ENCODE measurements at places on chromosomes 1 and 21.

DNA sequence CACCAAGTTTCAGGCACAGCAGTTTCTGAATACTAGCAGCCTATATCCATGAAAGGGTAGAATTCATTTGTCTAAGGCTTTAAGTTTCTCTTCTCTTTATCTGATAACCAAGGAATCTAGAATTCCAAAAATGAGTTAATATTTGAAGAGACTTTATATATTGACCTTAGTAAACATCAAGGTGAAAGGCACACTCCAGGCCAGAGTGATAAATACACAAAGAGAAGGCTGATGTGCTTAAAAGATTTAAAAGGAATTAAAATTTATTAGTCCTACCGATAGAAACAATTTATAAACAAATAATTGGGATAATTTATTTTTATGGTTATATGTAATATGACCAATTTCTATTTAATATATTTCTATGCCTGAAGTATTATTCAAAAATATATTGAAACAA lies 93.4 kb upstream of the DESI2 start:
- DNase-seq = no peak

DNA sequence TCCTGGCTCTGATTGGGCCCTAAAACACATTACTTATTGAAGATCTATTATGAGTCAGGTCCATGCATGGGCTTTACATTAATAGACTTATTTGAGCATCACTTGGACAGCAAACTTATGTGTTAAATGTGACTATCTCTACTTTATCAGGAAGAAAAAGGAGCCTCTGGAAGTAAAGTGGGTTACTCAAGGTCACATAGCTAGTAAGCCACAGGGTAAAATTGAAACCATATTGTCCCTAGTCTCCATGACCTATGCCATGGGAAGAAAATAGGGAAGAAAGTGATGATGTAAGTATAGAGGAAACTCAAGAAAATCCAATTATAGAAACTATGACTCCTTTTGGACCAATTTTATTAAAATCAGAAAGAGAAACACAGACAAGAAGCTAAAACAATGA lies 555.3 kb downstream of the NUF2 start:
- no peak for DNase-seq

DNA sequence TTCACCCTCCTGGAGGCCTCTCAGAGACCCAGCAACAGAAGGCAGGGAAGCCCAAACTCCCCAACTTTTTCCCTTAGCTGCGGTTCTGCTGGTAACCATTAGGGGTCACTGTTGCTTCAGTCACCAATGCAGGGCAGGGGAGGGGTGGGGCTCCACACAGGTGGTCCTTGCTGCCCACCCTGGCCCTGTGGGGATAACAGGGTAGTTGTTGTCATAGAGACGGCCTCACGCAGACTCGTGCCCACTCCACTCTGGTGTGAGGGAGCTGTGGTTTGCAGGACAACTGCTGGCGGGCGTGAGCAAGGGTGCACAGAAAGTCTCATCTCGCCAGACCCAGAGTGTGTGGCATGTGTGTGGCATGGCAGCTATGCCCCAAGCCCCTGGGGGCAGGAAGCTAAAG lies 19.9 kb downstream of the INSRR start:
- DNase-seq = peak; percentile 6

DNA sequence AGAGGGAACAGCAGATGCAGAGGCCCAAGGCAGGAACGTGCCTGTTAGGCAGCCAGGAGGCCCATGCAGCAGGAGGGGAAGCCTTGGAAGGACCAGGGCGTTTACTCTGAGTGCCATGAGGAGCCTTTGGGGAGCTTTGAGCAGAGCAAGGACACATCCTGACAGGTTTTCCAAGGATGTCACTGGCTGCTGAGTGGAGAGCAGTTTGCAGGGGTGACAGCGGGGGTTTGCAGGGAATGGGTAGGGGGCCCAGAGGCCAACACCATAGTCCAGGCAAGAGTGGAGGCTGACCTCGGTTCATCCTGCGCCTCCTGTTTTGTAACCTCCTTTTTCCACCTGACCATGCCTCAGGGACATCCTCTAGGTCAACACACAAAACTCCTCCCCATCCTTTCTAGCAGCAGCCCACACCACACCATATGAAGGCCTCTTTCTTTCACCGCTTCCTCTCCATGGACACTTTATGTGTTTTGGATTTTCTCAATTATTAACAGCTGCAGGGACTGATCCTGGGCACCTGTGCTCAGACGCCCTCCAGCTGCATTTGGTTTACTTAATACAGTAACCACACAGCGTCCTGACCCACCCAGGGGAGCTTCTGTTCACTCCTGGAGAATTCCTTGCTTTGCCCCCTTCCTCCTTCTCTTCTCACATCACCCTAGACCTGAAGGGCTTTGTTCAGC lies 528.5 kb downstream of the MATN1 start:
- DNase-seq = no peak

DNA sequence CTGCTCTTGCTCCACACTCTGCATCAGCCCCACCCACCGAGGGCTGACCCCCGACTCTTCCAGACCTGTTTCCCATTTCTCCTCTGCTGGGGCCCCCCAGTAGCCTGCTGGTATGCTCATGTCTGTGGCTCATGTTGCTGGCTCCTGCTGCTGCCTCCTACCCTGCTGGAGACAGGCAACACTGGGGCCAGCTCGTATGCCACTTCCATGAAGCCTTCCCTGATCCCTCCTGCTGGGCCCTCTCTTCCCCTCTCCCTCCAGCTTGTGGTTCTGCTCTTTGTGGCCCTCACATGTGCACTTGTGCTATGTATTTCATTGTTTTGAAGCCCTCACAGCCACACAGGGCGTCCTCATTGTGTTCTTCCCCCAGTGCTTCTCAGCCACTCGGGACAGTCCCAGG lies 40.5 kb downstream of the CNN3 start:
- no peak for DNase-seq

- peak; percentile 76 for DNase-seq
Measured at GRCh38 chr1:234893725-234894630, 234.7 kb downstream of the TOMM20 start.

GRCh38 chr1:161492827-161493226 lies 12.4 kb upstream of the FCGR2A start:
- DNase-seq = no peak

DNA sequence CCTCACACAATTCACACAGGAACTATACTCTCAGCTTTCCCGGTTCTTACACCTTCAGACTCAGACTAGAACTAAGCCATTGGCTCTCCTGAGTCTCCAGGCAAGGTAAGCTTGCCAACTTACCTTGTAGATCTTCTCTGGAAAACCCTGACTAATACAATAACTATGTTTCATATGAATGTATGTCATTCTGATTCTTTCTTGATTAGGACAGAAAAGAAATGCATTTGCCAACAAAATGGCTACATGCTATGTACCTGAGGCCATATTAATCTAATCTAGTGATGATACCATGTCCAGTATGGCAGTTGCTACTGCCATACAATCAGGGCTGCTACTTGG lies 9.8 kb upstream of the ZSWIM5 start:
- DNase-seq = no peak

GRCh38 chr1:156177919-156178654 lies 15.8 kb upstream of the SLC25A44 start:
- no peak for DNase-seq

DNA sequence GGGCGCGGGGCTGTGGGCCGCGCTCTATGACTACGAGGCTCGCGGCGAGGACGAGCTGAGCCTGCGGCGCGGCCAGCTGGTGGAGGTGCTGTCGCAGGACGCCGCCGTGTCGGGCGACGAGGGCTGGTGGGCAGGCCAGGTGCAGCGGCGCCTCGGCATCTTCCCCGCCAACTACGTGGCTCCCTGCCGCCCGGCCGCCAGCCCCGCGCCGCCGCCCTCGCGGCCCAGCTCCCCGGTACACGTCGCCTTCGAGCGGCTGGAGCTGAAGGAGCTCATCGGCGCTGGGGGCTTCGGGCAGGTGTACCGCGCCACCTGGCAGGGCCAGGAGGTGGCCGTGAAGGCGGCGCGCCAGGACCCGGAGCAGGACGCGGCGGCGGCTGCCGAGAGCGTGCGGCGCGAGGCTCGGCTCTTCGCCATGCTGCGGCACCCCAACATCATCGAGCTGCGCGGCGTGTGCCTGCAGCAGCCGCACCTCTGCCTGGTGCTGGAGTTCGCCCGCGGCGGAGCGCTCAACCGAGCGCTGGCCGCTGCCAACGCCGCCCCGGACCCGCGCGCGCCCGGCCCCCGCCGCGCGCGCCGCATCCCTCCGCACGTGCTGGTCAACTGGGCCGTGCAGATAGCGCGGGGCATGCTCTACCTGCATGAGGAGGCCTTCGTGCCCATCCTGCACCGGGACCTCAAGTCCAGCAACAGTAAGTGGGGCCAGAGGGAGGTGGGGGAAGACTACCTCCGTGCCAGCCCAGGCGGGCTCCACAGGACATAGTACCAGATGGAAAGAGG lies 808 bp downstream of the MAP3K21 start:
- no peak for DNase-seq

DNA sequence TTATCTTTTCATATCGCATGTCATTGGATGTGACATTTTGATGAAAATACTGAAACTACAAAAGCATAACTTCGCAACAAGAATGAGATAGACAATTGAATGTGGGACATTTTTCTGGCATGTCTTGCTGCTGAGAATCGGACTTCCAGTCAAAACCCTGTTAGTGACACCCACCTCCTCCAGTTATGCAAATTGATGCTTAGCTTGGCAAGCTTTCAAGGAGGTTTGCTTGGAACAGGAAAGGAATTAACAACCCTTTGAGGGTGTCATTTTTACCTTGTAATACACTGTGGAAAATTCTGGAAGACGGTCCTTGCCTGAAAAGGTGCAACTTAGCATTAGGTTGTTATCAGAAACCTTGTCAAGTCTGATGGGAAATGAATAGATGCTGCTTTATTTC lies 38.8 kb upstream of the FAM3B start:
- DNase-seq = no peak

- DNase-seq = no peak
Measured at GRCh38 chr1:65615859-65616258, 176.8 kb upstream of the PDE4B start.

GRCh38 chr1:89919174-89919573 lies 75.7 kb upstream of the ZNF326 start:
- DNase-seq = no peak

- DNase-seq = no peak
Measured at GRCh38 chr1:75712306-75712705, 12.2 kb upstream of the ACADM start.

DNA sequence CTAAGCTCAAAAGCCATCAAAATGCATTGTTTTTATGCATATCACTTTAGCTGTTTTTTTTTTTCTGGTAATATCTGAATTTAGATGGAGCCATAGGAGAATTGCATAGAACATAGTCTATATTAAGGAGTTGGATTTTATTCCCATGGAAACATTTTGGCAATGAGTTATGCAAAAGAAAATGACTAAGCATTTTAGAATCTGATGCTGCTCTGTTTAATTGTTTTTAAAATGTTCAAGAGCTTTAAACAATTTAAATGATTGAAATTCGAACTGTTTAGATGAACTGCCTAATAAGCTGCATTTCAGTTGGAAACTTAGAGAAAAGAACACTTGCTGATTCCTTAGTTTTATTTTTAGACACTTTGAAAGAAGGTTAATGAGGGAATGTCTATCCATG lies 1531.5 kb upstream of the B3GALT2 start:
- DNase-seq = no peak

- DNase-seq = no peak
Measured at GRCh38 chr1:28718586-28719331, 18.0 kb upstream of the YTHDF2 start.

DNA sequence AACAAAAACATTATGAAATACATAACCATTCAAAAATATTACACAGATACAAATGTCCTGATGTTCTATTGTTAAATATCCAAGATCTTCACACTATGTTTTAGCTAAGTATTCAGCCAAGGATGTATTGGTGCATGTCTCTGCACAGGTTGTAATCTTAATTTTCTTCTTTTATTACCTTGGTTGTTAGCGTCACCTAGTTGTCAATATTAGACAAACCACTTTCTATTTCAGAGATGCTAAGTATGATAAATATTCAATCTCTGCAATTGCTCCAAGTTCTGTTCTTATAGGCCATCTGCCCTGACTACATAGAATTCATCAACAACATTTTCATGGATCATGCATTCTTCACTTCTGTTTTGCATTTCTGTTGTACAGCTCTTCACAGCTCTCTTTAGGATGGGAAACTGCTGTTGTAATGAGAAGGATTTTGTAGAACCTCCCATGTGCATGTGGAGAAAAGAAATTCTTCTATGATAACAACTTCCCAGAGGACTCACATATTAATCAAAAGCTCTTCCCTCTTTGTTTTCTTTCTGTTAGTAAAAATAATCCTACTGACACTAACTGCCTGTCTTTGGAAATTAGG lies 380.1 kb downstream of the NUF2 start:
- DNase-seq = no peak

GRCh38 chr1:14901371-14901954 lies 252.1 kb upstream of the TMEM51 start:
- no peak for DNase-seq

DNA sequence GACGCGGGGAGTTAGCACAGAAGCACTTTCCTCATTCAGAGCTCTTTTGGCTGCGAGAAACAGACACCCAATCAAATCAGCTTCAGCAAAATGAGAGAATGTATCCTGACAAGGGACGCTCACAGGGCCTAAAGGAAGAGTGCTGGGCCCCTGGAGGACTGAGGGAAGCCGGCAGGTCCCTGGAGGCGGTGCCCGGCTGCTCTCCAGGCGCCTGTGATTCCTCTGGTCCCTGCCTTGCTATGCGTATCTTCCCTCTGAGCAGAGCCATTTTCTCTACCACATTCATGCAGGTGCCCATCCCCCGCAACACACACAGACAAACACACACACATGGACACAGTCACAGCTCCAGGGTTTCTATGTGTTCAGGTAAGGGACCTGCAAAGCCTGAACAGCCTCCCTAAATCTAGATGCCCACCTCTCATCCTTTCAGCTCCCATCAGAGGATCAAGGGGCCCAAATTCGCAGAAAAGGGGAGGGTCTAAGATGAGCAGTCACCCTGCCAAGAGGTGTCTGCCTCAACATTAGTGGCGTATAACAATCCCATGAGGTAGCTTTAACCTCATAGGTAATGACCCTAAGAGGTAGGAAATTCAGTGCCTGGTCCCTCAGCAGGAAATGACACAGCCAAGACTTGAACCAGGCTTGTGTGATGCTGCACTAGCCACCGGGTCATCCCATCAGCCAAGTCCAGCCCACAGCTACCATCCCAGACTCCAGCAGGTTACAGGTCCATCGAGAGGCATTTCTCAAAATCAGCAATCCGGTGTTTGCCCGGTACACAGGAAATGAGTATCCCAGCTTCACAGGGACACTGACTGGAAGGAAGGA lies 29.0 kb downstream of the PTAFR start:
- no peak for DNase-seq

DNA sequence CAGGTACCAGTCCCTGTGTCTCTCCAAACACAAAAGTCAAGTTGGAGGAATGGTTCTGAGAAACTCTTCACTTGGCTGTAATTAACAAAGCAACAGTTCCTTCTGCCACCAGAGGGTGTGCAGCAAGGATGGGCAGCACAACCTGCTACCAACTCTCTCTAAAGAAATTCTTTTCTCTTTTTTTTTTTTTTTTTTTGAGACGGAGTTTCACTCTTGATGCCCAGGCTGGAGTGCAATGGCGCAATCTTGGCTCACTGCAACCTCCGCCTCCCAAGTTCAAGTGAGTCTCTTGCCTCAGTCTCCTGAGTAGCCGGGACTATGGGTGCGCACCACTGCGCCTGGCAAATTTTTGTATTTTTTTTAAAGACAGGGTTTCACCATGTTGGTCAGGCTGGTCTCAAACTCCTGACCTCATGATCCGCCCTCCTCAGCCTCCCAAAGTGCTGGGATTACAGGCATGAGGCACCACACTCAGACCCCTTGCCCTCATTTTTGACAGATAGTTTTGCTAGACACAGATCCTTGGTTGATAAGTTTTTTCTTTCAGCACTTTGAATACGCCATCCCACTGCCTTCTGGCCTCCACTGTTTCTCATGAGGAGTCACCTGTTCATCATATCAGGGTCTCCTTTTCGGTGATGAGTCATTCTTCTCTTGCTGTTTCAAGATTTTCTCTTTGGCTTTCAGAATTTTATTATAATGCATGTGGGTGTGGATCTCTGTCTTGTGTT lies 12.1 kb upstream of the DEGS1 start:
- no peak for DNase-seq

Measured in bone marrow (tissue), 2 donors.